Dorsolateral prefrontal cortex (tissue), 122 donors: ENCODE measurements at places on chromosomes 6 and 20.

DNA sequence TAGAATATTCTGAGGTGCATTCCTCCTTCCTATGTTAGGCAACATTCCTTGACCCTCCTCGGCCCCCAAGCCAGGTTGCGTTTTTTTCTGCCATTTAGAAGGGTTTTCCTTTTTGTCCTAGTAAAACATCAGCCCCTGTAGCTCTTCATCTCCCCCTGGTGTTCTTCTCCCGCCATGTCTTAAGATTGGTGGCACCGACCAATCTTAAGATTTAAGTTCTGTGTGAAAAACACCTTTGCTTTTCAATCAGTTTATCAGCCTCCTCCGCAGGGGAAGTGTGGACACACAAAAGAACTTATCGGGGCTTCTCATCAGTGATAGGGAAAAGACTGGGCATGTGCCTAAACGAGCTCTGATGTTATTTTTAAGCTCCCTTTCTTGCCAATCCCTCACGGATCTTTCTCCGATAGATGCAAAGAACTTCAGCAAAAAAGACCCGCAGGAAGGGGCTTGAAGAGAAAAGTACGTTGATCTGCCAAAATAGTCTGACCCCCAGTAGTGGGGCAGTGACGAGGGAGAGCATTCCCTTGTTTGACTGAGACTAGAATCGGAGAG, 719 bp upstream of the EDN1 start:
- no peak for DNase-seq

- DNase-seq, result no peak
Observed at GRCh38 chr20:24118034-24118433, 129.5 kb upstream of the GGTLC1 start.

DNA sequence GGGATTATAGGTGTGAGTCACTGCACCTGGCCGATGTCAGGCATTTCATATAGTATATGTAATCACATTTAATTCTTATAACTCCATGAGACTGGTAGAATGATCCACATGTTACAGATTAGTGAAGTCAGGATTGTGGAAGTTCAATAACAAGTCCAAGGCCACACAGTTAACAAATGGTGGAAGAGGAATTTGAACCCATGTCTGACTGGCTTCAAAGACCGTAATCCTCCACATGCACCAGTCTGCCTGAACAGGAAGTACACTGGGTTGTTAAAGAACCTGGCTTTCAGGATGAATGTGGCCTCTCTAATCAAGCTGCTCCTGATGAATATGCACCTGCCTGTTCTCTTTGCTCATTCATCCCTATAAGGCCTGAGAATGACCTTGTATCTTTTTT, 122.0 kb upstream of the HDAC2 start:
- DNase-seq, result no peak

DNA sequence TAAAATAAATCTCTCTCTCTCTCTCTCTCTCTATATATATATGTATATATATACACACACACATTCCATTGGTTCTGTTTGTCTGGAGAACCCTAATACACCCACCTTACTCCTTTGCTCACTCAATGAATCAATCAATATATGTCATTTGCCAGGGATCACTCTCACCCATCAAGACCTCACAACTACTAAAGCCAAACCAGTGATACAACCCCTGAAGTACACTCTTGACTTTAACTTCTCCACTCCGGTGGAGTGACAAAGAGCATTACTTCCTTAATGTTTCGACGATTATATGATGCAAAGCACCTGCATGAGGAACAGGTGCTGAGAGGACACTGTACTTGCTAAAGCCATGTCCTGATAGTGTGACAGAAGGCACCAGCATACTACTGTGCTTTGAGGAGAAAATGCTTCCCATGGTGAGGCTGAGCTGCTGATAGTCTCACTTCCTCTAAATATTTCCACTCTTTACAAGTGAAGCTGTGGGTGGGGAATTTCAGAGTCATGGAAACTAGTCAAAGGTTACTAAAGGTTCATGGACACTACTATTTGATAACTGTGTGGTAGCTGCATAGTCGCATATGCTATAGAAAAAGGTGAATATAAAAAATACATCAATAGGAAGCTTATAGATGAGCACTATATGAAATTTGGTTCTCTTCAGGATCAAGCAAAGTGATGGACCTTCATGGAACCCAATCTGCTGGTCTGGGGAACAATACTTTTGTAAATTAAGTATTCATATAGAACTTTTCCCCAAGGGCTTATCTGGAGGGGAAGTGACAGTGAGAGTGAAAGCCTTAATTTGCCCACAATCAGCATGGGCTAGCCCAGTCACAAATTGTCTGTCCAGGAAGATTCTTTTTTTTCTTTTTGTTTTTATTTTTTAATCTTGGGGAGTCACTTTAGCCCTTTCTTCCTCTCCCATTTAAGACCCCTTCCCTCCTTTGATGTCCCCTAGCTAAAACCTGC, 141.9 kb upstream of the NEDD9 start:
- DNase-seq, result no peak

DNA sequence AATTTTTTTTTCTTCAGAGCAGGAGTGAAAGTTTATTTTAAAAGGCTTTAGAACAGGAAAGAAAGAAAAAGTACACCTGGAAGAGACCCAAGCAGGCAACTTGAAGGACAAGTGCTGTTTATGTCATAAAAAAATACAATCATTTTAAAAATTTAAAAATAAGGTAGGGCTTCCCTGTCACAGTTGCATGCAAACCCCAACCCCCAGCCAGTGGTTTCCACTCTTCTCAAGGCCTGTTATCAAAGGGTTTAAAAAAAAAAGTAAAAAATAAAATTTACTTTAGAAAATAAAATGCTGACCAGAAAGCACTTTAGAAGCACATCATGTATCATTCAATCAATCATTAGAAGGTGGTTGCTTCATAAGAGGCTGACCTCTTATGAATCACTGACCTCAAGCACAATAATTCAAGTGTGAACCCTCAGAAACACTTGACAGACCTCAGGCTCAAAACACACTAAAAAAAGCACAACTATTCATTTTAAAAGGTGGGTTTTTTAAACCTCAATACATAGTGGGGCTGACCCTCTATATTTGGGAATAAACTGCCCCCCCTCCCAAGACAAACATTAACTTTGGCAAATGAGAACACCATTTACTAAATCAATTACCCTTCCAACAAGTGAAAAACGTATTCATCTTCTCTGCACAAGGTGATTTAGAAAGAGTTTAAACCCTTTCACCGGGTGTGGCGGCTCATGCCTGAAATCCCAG, 15.6 kb downstream of the ILRUN start:
- DNase-seq, result no peak

- no peak for DNase-seq
Observed at GRCh38 chr6:144931172-144932035, 646.3 kb downstream of the UTRN start.

- no peak for DNase-seq
Observed at GRCh38 chr6:31272436-31272835, 544 bp upstream of the HLA-C start.

- no peak for DNase-seq
Observed at GRCh38 chr6:124008000-124008987, 204.6 kb downstream of the NKAIN2 start.

DNA sequence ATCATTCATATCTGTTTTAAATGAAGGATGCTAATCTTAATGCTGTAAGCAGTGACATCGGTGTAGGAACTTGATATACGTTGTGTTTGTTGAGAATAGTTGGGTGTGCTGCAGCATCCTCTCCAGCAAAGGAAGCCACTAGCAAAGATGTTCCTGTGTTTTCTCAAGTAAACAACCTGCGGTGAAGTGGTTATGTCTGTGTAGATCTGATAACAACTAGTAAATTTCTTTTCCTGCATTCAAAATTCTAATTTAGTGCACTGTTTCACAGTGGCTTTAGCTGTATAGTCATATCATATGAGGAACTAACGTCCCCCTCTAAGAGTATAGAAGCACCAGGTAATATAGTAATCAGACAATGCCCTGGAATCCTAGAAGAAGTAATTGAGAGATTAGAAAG, 38.7 kb downstream of the NCOA7 start:
- DNase-seq, result no peak

DNA sequence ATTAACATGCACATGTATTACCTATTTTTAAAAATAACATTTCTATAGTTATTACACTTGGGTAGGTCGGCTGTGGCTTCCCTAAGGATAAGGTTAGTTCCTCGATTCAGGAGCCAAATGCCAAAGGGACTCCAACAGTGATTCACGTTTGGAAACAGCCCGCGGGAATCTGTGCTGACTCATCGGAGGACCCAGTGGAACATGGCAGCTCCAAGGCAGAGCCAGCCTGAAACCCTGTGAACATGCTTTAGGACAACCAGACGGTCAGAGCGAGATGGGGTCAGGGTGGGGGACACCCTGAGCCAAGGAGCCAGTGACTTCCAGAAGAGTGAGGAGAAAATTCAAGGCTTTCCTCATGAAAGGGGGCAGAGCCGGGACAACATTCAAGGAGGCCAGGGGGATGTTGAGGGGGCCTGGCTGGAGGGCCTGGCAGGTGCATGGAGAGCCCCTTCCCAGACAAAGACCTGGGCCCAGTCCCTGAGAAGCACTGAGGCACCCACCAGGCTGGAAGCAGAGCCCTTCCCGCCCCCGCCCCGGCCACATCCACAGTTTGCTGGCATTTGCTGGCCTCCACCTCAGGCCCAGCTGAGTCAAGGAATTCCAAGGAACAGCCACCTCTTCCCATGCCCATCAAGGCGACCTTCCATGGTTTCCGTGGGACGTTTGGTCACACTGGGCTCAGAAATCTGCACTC, 133.2 kb downstream of the SNX5 start:
- DNase-seq, result peak; percentile 15

DNA sequence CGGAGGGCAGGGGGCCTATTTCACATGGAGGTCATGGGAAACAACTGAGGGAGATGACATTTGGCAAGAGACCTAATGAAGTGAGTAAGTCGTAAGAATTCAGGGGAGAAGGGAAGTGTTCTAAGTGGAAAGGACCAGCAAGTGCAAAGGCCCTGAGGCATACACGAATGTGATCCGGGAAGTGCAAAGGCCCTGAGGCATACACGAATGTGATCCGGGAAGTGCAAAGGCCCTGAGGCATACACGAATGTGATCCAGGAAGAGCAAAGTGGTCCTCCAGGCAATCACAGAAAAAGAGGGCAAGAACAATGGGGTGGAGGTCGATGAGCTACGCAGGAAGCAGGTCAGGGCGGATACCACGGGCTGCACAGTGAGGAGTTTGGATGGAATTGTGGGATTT, 24.2 kb upstream of the EXOC2 start:
- no peak for DNase-seq

DNA sequence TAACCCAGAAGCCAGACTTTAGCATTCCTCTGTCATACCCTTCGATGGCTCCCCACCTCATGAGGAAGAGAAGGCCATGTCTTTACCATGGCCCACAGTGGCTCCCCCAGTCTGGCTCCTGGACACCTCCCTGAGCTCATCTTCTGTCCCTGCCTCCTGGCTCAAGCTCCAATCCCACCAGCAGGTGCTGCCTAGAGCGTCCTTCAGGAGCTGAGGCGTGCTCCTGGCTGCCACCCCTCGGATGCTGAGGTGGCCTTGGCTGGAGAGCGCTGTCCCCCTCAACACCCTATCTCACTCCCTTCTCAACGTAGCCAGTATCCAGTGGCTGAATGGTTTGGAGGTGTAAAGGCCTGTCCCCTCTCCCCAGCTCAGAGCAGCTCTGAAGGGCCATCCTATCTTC, 47.4 kb upstream of the RANBP9 start:
- no peak for DNase-seq

- DNase-seq, result no peak
Observed at GRCh38 chr6:74764486-74764885, 441.4 kb downstream of the COL12A1 start.

GRCh38 chr20:48682529-48683363, 145.1 kb downstream of the PREX1 start:
- peak; percentile 68 for DNase-seq

GRCh38 chr6:137248702-137249101, 29.5 kb upstream of the IFNGR1 start:
- no peak for DNase-seq

- no peak for DNase-seq
Observed at GRCh38 chr6:14730654-14731053, 515.2 kb upstream of the JARID2 start.

GRCh38 chr20:37543828-37544227, 16.2 kb upstream of the BLCAP start:
- DNase-seq, result no peak

DNA sequence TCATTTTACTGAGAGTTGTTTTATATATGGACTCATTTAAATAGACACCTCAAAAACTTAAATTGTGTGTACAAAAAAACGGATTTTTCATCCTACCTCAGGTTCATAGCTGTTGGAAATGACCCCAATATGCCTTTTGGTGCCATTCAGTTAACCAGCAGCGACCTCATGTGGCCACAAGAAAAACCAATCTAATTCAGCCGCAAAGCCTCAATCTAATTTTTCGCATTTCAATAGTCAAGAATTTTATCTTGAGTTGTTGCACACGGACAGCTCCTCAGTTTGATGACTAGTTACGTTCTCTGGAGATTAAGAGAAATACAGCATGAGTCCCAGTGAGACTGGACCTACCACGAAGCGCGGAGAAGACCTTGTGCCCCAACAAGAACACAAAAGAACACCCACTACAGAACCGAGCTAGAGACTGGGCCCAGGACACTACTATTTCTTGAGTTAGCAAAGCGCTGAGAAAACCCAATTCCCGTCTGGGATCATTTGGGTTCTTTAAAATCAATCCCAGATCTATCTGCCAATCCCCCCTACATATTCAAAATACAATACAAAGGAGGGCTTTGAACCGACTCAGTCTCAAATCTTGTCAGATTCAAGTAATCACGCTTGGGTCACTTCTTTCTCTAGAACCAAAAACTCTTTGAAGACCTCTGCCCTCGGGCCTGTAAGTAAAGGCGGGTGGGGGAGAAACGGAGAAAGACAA, 1.1 kb downstream of the TCP11 start:
- no peak for DNase-seq

DNA sequence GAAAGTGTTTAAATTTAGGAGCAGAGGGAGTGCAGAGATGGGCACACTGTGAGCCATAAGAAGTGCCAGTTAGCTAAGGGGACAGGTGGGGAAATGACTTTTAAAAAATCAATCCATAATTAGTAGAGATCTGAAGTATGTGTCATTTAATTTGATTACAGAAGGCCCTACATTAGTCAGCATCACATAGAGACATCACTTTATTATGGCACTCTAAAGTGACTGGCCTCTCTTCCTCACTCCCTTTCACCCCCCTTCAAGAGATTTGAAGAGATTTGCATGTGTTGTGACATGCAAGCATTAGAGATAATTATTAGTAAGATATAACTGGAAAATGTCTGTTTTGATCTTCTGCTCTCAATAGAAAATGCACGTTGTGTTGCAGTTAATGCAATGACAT, 86.7 kb downstream of the SLX4IP start:
- no peak for DNase-seq

DNA sequence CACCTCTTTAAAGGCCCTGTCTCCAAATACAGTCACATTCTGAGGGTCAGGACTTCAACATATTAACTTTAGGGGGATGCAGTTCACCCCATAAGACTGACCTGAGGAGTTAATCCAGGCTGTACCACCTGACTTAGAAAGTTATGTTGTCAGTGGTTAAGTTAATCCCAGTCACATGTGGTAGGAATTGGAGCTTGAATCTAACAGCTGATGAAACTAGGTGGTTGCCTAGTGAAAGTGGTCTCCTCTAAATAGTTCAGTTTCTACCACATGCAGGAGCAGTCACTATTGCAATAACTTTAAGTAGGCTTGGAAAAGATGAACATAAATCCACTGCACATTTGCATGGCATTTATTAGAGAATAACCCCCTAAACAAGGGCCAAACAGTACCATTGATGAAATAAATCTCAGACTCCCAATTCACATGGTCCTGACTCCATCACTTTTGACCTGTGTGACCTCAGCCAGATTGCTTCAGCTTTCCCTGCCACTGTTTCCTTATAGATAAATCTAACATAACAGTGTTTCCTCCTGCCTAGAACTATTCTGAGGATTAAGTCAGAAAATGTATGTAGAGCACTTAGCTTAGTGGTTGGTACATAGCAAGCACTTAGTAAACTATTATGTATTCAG, 20.1 kb downstream of the SAMD5 start:
- DNase-seq, result no peak
